Right atrium auricular region (tissue), 2 donors: ENCODE measurements at places on chromosomes 16 and 17.
A peak's percentile ranks its signal among the peaks of the same experiment; 100 is the strongest.

DNA sequence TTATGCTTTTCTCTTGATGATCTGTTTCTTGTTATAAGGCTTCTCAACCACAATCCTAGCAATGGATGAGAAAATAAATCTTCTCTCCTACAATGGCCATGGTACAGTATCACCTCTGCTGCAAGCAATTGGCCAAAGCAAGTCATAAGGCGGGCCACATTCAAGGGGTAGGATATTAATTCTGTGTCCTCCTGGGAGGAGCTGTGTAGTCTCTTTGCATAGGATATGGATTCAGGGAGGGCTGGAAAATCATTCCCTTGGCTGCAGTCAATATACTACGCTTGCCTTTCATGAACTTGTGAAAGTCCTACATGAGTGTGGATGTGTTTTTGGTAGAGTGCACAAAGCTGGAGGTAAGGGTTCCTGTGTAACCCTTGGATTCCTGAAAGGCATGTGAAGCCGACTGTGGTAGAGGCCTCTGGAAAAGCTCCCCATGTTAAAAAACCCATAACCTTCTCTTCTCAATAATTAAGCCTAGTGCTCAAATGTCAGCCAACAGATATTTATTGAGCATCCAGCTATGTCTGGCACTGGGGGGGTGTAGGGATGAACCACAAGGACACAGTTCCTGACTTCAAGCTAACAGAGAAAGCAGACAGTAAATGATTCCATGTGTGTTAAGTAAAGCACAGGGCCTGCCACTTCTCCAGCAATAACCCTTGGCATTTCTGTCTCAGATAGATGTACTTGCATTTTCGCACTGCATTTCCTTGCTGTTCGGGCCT lies 147.6 kb upstream of the HS3ST3A1 start:
- DNase-seq = no peak

GRCh38 chr17:37643869-37644268 lies 623 bp upstream of the DDX52 start:
- no peak for DNase-seq

DNA sequence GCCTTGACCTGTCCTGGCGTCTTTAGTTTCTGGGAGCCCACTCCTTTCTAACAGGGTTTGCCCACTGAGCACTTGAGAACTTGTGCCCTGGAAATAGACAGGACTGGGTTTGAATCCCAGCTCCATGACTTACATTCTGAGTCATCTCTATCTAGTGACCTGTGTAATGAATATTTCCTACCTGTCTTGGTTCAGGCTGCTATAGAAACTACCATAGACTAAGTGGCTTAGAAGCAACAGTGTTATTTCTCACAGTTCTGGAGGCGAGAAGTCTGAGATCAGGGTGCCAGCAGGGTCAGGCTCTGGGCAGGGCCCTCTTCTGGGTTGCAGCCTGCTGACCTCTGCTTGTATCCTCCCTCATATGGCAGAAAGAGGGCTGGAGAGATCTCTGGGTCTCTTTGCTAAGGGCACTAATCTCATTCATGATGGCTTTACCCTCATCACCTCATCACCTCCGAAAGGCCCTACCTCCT lies 110.7 kb upstream of the DHX40 start:
- no peak for DNase-seq

- DNase-seq = no peak
These were observed 13.4 kb downstream of the UBALD1 start for GRCh38 chr16:4601036-4601863.

DNA sequence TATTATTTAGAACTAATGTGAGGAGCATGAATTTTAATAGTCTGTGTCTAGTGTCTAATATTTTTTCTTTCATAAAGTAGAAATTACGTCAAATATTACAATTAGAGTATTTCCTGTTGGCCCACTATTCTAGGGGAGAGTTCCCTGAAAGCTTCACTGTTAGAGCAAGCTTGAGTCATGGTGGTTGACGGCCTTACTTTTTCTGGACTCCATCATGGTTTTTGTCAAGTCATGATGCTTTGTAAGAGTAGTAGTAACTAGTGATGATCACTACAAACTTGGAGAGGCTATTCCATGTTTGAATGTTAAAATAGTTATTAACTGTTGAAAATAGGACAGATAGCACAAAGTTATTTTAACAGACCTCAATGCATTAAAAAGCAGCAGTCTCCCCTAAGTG lies 1.7 kb downstream of the PSMD11 start:
- DNase-seq = no peak

DNA sequence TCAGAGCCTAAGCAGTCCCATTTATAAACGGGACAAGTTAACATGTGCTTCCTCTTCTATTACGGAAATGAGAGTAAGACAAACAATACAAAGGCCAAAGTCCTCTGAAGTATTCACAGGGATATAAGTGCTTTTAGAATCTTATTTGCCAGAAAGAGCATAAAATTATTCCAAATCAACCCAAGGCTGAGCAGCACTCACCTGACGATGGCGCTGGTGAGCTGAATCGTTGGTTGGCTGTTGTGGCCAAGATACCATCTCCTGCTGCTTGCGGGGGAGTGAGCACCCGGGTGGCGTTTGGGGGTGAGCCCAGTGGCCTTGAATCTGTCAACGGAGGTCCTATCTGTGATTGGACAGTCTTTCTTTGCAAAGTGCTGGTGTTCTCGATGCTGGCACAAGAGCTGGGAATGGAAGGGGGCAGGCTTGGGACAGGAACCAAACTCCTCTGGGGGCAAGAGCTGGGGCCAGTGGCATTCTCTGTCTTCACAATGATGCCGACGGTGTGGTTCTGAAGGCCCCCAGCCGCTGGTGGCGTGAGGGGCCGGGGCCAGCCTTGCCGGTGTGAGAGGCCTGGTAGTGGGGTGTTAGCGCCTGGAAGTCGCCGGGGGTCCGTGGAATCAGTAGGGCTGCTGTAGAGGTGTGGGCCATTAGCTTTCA lies 9.5 kb upstream of the DHRS13 start:
- no peak for DNase-seq

GRCh38 chr17:3740611-3741073 lies 16.9 kb downstream of the HASPIN start:
- DNase-seq = no peak

DNA sequence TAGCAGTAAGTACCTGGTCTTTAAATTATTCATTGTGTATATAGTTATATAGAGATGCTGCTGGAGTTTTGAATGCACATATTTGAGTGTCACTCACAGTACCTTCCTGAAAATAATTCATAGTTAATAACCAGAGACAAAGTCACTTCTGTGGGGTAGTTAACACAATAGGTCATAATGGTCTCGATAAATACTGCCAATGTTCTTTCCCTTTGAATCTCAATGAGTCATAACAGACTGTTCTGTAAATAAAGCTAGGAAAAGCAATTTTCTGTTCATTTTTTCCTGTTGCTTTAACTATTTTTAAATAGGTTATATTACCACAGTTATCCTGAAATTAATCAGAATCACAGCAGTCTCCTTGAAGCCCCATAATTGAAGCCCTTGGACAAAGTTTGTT lies 87.2 kb downstream of the MAP2K4 start:
- no peak for DNase-seq

DNA sequence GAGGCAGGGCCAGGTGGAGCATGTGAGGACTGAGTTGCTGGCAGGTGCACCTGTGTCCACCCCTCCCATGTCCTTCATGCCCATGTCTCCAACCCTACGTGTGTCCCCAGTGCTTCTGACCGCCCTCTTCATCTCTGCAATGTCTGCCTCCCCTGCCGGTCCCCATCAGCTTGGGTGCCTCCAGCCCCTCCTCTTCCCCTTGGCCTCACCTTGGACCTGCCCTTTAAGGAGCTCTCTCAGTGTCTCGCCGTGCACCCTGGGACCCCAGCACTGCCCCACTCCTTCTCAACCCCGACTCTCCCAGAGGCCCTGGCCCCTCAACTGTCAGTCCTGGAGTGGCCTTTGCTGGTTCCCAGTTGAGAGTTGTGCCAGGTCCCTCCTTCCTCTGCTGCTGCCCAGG lies 15.0 kb downstream of the RIPOR1 start:
- DNase-seq = no peak

- no peak for DNase-seq
These were observed 3.6 kb upstream of the MAFG start for GRCh38 chr17:81931189-81931556.

DNA sequence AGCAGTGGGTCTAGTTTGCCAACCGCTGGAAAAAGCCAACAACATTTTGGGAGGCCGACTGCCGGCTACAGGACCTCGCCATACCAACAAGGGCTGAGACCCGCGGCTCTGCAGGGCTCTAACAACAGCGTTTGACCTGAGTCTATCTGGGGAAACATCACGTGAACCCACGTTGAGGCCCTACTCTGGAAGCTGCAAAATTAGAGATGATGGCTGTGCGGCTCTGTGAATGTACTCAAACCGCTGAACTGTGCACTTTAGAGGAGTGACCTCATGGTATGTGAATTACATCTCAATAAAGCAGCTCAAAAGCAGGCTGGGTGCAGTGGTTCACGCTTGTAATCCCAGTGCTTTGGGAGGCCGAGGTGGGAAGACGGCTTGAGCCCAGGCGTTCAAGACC lies 10.1 kb upstream of the CEP295NL start:
- DNase-seq = no peak

DNA sequence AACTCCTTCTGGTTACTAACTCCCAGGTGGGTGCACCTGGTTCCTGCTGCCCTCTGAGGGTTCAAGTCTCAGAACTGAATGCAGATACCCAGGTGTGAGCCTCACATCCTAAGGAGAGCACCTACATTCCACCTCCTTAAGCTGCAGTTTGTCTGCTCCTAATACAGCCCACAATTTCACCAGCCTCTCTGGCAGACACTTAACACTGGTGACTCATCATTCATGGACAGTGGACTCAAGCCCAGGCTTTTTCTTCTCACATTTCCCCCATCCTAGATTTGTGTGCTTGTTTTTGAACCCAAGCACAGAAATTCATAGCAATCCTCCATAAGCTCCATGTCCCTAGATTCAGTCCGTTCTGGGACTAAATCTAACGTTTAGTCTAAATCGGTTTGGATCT lies 7.0 kb upstream of the MAF start:
- peak; percentile 59 for DNase-seq

DNA sequence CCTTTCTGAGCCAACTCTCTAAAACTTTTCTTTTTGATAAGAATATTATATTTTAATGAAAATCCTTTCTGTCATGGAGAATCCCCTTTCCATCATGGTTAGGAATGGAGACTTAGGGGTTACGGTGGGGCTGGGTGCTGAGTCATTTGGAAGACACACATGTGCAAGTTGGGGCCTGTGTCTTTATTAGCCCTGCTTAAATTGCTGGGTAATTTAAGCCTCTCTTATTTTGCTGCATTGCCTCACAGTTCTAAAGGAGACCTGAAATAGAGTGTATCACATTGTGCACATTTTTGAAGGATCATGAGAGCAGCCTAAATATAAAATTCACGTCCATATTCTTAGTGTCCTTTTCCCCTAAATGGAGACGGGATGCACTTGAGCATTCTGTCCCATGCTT lies 61.8 kb upstream of the RBFOX1 start:
- DNase-seq = no peak

- DNase-seq = no peak
These were observed 54.7 kb upstream of the ZNF423 start for GRCh38 chr16:49910541-49911071.
